ENCODE measurements at places on chromosomes 16 and 17.

DNA sequence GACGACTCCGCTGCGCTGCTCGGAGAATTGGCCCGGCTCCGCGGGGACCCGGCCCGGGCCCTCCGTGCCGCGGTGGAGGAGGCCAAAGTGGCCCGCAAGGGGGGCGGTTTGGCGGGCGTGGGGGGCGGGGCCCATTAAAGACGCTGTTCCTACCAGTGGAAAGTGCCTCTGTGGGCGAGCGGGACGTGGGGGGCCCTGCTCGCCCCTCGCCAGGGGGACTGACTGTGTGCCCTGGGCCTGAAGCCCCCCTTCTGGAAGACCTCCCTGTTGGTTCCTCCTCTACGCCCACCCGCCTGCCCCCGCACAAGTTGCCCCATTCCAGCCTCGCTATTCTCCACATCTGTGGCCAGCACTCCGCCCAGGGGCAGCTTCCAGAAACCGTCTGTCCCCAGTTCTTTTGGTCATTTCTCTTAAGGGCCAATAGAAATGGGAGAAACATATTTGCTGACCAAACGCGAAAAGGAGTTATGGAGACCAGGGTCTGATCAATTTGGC is 1.9 kb upstream of the FGF11 start:
- DNase-seq = no peak

GRCh38 chr16:85458968-85459367 is 154.2 kb upstream of the GSE1 start:
- no peak for DNase-seq

DNA sequence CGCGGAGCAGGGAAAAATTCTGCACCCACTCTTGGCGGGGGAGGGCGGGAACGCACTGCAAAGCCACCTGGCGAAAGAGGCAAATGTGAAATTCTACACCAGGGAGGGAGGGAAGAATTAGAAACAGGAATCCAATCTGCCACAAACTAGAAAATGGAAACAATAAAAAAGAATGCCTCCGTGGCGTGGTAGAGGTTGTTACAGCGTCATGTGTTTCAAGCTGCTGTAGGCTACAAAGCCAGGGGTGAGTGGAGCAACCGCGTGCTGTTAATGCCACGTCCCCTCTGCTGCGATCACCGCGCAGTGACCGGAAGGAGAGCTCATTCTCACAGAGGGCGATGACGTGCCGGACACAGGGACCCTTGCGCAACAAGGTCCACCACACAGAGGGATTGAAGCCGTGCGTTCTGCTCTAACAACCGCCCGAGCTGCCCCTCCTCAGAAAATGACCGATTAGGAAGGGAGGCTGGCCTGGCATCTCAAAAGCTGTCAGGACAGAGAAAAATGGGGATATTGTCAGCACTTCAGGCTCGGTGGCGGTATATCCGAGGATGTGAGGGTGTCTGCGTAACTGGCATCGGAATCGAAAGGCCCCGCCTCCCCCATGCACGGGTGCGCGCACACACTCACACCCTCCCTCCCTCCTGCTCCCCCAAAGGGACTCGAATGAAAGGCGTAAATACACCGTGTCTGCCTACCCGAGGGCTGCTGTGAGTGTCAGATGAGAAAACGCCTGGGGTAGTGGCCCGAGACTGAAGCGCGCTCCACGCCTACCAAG is 70.8 kb upstream of the TNRC6C start:
- DNase-seq = peak; percentile 39

DNA sequence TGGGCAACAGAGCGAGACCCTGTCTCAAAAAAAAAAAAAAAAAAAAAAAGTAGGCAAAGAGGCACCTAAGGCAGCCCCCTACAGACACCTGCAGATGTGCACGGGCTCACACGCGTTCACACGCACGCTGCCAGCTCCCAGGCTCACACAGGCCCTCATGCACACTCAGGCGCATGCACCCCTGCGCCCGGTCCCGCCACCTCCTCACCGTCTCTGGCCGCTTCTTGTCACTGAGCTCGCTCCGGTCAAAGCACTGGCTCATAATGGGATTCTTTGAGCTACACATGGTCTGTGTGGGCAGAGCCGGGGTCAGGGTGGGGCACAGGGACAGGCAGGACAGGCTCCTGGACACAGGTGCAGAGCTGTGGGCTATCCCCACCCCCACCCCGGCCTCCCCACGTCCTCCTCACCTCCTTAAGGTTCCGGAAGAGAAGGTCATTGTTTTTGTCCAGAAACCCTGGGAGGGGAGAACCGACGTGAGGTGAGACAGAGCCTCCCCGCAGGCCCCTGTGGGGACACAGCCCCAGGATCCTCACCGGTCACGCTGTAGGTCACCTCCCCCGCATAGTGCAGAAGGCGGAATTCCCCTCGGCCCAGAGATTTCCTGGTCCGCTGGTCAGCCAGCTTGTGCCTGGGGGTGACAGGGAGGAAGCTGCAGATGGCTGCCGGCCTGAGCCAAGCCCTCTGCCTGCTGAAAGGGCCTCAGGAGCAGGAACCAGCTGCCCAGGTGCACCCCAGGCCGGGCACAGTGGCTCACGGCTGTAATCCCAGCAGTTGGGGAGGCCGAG is 17.9 kb downstream of the MYO1C start:
- no peak for DNase-seq

DNA sequence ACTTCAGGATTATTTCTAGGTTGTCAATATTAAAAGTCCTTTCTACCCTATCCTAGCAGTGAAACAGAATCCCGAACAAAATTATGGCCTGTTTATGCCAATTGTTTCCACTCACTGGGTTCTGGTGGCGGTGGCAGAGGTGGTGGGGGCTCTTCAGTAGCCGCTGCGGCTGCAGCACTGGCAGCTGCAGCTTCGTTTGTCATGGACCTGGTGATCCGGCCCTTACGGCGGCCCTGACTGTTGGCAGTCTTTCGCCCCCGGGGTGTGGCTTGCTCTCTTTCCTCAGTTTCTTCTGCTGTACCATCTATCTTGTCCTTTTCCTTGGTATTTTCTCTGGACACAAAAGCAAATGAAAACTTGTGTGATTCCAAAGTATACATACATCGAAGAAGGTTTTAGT is 94.4 kb downstream of the NCOR1 start:
- DNase-seq = no peak

GRCh38 chr16:987906-988305 is 6.3 kb downstream of the SOX8 start:
- no peak for DNase-seq

GRCh38 chr16:79542237-79542774 is 58.2 kb downstream of the MAF start:
- DNase-seq = no peak

DNA sequence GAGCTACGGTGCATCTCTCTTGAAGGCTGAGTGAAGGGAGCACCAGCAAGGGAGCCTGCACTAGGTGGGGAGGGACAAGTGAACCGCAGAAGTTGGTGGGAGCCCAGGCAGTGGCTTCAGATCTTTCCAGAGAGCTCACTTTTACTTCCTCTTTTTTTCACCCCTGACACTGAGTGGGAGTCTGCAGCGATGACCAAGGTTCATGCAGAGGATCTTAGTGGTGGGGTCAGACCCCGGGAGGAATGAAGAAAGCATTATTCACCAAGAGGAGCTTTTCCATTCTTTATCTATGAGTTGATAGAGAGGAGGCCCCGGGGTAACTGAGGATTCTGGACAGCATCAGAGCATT is 3.0 kb upstream of the CCL2 start:
- DNase-seq = no peak

DNA sequence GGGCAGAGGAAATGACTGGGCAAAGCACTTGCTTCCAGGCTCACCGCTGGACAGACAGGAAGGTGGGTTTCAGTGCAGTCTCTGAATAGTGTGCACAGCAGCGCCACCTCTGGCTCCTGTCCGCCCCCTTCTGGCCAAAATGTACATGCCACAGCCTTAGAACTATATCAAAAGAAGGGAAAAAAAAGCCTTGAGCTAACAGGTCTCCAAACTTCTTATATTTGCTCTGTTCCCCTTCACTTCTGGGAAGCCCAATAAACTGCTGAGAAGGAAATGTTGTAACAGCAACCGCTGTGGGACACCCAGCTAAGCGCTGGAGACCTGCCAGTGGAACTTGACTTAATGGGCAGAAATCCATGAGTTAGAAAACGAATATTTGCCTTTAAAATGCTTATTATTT is 17.5 kb downstream of the COG7 start:
- DNase-seq = peak; percentile 74

GRCh38 chr17:55384643-55385232 is 36.9 kb downstream of the MMD start:
- no peak for DNase-seq

DNA sequence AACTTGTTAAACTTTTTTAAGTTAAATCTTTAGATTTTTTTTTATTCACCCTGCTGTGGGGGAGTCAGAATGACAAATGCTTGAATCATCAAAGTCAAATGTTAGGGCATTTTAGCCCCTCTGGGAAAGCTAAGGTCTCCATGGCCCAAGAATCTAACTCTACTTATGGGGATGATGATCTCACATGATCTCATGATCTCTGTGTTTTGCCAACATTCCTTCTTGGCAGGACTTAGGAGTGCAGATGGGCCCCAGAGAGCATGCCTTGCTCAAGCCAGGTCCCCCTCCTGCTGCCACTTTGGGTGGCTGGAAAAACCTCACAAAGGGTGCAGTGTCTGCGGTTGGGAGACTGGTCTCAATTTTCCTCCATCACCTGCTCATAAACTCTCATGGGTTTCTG is 108.6 kb downstream of the PRKCB start:
- DNase-seq = no peak

DNA sequence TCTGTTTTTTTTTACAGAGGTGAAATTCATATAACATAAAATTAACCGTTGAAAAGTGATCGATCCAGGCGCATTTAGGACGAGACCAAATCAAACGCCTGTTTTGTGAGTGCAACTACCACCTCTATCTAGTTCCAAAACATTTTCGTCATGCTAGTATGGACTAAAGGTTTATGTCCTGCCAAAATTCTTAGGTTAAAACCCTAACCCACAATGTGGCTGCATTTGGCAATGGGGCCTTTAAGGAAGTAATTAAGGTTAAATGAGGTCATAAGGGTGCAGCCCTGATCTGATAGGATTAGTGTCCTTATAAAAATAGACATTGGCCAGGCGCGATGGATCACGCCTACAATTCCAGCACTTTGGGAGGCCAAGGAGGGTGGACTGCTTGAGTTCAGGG is 32.8 kb upstream of the RCVRN start:
- DNase-seq = no peak

DNA sequence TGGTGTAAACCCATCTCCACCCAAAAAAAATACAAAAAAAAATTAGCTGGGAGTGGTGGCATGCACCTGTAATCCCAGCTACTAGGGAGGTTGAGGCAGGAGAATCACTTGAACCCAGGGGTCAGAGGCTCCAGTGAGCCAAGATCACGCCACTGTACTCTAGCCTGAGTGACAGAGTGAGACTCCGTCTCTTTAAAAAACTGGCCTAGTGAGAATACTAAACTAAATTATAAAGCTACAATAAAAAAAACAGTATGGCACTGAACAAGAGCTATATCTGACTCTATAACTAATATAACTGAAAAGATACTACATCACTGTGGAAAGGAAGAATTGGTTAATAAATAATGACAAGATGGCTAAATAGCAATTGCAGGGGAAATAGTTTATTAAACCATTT is 6.4 kb downstream of the SMURF2 start:
- no peak for DNase-seq
